ENCODE measurements at places on chromosomes 5 and 9. TPM values are rescaled to one million over a fixed set of nuclear protein-coding genes. Genes with fewer than 3 reads are reported as not detected.

Gene MZB1
- 0.50 TPM for polyA plus RNA-seq

Gene BSPRY
- 0.17 TPM for polyA plus RNA-seq

Gene BAAT
- polyA plus RNA-seq, result 0.74 TPM

Gene CCL27
- not detected for polyA plus RNA-seq

Gene TMEM252
- polyA plus RNA-seq, result 1.3 TPM

Gene CDH18
- polyA plus RNA-seq, result not detected

Gene PRLR
- not detected for polyA plus RNA-seq

Gene TNC
- 60.3 TPM for polyA plus RNA-seq

Gene ADAMTSL1
- 14.2 TPM for polyA plus RNA-seq

Gene CSF1R
- 20.3 TPM for polyA plus RNA-seq

Gene TOR2A
- 16.6 TPM for polyA plus RNA-seq

Gene QRFP
- 0.41 TPM for polyA plus RNA-seq

Gene PRDM9
- polyA plus RNA-seq, result not detected

Gene SLC25A2
- not detected for polyA plus RNA-seq

Gene MACIR
- 15.0 TPM for polyA plus RNA-seq

Gene MARCOL
- not detected for polyA plus RNA-seq

Gene ZFP37
- 5.8 TPM for polyA plus RNA-seq

Gene PCDHB4
- not detected for polyA plus RNA-seq

Gene SLC27A4
- 4.6 TPM for polyA plus RNA-seq

Gene FGF1
- 10.3 TPM for polyA plus RNA-seq

Gene SOWAHA
- polyA plus RNA-seq, result 0.05 TPM

Gene AOPEP
- 43.2 TPM for polyA plus RNA-seq

Gene PCA3
- 3.4 TPM for polyA plus RNA-seq

Gene OCLN
- polyA plus RNA-seq, result 2.8 TPM

Gene CDC23
- 45.8 TPM for polyA plus RNA-seq

Data from muscle of arm (tissue), 14 donors.